ENCODE measurements at places on chromosomes 3 and 15. TPM values are rescaled to one million over a fixed set of nuclear protein-coding genes. Genes with fewer than 3 reads are reported as not detected.

The FEZF2 gene
- not detected for total RNA-seq

The BTLA gene
- total RNA-seq, result 0.80 TPM

The NR1I2 gene
- total RNA-seq, result 0.29 TPM

The TMEM207 gene
- total RNA-seq, result not detected

The DLEC1 gene
- total RNA-seq, result 1.1 TPM

The CCDC191 gene
- 4.3 TPM for total RNA-seq

The SLC15A2 gene
- 2.2 TPM for total RNA-seq

The SAMMSON gene
- total RNA-seq, result not detected

- DNase-seq, result no peak
Measured at GRCh38 chr3:175129126-175129525, 270.0 kb downstream of the NAALADL2 start.

- peak; percentile 64 for DNase-seq
Measured at GRCh38 chr15:101174152-101174920, 77.5 kb downstream of the CHSY1 start.

DNA sequence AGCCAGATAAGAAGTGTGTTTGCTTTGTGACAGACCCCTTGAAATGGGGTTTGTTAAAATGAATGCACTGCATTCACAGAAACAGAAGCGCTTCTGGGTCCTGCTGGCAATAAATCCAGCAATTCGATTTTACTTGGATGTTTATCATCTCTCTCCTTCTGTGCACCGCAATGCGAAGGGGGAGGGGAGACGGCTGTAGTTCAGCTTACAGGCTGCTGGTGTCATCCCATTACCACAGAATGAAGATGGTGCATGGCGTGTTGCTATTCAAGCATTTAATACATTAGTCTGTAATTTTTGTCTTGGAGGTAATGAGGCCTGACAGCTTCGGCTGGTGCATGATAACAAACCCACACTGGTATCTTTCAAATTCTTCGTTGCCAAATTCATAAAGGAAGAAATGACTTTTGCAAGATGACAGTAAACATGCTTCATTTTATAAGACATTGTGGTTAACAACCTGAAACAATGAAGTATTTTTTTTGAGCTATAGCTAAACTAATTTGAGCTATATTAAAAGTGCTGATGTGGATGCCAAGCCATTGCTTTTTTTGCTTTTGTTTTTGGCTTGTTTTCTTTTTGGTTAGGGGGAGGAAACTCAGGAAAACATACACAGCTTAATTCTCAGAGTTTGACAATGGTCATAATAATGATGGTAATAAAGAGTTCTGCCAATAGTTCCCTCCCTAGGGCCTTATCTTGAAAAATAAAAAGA, 418.3 kb downstream of the OTOL1 start:
- DNase-seq, result no peak

GRCh38 chr3:196051282-196052076, 30.4 kb downstream of the TFRC start:
- DNase-seq, result no peak

DNA sequence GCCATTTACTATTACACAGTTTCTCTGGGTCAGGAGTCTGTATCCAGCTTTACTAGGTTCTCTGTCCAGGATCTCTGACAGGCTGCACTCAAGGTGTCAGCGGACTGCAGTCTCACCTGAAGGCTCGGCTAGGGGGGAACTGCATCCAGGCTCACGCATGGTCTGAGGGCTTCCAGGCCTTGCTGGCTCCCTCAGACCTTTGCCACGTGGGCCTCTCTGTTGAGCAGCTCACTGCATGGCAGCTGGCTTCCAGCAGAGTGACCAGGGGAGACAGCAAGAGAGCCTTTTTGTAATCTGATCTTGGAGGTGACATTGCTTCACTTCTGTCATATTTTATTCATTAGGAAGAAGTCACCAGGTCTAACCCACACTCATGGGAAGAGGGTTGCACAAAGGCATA, 152.3 kb downstream of the CACNA2D3 start:
- no peak for DNase-seq

DNA sequence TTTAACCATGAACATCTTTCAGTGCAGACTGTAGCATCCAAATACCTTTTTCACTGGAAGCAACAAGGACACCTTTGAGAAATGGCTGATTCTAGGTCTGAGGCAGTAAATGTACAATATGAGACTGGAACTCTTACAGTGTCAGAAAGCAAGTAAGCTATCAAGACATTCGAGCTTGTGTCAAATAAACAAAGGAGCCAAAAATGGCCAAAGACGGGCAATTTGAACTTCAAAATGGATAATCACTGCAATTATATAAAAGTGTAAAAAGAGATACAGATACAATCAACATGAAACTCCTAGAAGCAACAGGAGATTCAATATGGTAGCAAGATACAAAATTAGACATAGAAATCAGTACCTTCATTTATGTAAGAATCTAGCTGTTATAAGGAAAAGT, 138.5 kb upstream of the CCDC54 start:
- no peak for DNase-seq

DNA sequence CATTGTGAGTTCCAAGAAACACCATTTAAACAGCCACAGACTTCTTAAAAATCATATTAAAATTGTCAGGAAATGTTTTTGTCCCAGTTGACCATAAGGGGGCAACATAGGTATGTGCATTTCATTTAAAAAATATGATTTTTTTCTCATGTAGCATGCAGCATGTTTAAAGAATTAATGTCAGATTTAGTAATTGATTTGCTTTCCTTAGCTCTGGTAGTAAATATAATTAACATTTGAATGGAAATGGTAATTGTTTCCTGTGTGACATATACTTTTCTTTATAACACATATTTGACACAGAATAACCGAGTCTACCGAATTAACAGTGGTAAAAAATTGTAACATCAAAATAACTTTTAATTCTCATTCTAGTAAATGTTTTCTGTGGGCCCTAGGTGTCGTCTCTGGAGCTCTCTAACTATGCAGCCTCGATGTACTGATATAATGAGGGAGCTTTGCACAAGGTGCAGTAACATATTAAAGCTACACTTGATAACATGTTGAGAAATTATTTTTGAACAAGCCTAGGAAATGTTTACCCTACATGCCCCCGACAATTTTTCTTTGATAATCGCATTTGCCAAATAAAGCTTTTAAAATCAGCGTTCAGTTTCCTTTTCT, 34.9 kb downstream of the NXPE3 start:
- DNase-seq, result no peak

DNA sequence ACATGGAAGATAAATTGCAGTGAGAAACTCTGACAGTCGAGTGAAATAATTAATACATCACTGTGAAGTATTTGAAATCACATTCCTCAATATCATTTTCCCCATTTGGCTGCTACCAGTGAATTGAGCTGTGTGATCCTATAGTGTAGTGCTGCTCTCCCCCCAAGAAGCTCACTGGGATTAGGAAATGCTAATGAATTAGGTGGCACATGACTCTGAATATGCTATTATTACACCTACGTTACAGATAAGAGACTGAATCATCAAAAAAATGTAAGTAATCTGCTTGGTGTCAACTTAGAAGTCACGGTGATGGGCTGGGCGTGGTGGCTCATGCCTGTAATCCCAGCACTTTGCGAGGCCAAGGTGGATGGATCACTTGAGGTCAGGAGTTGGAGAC, 34.7 kb upstream of the SYNM start:
- DNase-seq, result no peak

- no peak for DNase-seq
Measured at GRCh38 chr3:28326458-28326926, 22.0 kb upstream of the ZCWPW2 start.

DNA sequence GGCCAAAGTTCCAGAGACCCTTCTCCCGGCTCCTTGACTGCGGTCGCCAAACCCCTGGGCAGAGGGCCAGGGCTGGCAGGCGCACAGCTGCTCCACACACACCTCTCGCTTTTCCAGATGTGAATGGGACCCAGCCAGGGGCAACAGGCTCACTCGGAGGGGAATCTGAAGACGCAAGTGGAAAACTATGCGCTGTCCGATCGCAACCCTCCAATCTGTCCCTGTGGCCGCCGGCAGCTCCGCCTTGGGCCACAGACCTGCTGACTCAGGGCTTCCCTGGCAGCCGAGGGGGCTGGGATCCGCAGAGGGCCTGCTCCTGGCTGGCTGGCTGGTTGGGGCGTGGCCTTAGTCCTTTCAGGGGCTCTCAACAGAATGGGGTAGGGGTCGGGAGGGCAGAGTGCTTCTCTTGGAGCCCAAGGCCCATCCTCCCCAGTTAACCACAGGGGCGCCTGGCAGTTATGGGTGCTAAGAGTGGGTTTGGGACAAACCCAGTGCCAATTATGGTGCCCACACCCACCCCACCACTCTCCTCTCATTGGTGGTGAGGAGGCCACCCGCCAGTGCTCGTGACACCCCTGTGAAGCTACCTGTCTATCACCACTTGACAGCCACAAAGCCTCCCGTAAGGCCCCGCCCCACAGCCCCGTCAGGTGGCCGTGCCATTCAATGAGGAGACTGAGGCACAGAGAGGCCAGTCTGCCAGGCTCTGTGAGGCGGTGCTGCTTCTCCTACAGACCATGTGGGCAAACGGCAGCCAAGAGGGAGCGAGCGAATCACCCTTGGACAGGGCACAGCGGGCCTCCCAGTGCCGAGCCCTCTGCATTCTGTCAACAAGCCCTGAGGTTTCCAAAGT, 53.8 kb downstream of the IQSEC1 start:
- DNase-seq, result peak; percentile 50

DNA sequence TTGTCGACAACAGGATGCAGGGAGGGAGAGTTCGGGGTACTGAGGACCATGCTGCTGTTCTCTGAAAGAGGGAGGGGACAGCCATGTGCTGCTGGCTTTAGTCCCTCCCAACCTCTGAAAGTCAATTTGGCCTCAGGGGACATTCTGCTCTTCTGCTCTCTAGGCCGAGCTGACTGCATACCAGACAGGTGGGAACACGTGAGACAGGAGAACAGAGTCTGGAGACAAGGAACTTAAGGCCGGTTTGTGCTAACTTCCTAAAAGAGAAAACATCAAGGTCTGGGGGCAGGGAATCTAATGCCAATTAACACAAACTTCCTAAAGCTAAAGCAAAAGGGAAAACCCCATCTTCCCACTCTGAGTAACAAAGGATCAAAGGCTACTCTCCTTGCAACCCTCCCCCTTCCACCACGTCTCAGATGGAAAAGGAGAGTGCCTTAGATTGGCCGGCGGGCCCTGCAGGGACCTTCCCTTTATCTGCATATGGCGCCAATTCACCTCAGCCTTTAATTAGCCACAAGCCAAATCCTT, 41.0 kb downstream of the SLCO2A1 start:
- peak; percentile 61 for DNase-seq

All from breast epithelium (tissue), 4 donors.